ENCODE measurements at places on chromosomes 5 and 9.

DNA sequence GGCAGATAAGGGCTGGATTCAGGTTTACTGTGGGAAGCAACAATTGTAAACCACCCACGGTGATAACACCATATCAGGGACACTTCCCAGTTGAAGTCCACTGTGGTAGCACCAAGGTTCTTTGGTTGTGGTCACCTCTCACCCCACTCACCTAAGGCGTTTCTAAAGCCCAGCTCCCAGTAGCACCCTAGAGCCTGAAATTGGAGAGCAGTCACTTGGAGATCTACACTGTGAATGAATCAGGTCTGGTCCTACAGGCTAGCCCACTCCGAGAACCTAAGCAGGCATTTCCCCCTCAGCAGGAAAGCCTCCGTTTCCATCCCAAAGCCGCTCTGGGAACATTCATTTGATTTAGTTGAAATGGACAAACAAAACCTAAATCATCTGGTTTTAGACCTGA lies 191.3 kb downstream of the TTC39B start:
- DNase-seq = no peak

- no peak for DNase-seq
Measured at GRCh38 chr9:89518466-89519365, 20.8 kb upstream of the SEMA4D start.

DNA sequence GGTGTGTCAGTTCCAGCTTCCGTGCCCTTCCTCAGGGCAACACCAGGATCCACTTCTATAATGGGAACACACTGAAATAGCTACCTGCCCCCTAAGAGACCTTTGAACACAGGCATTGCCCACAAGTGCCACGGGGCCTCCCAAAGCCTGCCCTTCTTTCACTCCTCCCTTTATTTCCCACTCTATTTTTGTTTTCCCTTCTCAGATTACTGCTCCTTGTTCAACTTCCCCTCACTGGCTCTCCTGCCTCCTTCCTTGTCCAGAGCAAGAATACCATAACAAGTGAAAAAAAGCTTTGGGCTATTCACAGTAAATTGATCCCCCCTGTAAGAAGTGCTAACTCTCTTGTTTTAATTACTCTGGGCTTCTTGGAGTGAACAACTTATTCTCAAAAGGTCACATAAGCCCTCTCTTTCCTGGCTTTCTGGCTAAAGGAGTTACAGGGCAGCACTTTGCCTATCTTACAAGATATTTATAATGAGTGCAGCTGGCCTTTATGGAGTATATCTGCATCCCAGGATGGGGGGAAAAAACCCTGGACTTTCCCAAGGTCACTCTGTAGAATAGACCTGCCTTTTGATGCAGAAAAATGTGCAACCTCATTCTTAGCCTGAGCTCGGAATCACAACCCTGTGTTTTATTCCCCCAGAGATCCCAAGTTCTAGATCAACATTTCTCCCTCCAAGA lies 11.3 kb downstream of the CTXN3 start:
- no peak for DNase-seq

DNA sequence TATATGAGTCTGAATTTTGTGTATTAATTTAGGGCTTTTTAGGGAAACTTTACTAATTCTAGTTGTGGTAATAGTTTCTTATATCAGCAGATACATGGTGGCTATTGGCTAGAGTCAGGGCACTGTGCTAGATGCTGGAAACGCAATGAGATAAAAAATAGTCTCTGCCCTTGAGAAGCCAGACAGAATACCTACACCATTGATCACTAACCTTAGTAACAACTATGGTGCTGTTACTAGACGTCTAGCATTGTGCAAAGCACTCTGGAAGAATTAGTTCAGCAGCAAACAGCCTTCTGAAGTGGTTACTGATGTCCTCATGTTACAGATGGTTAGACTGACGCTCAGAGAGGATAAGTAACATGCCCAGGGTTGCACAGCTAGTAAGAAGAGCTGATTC lies 61.8 kb downstream of the GDA start:
- DNase-seq = no peak

GRCh38 chr5:151523335-151523734 lies 67.8 kb downstream of the FAT2 start:
- DNase-seq = peak; percentile 35
